HFFc6 (cell line): ENCODE measurements at places on chromosomes 7 and 10.

- no peak for DNase-seq
Observed at GRCh38 chr7:44310221-44310848, 15.1 kb downstream of the CAMK2B start.

- DNase-seq, result peak; percentile 76
Observed at GRCh38 chr7:8217200-8218068, 44.5 kb downstream of the ICA1 start.

- no peak for DNase-seq
Observed at GRCh38 chr10:87818505-87819288, 671 bp upstream of the ATAD1 start.

GRCh38 chr7:15764851-15765382 is 78.4 kb upstream of the MEOX2 start:
- no peak for DNase-seq

DNA sequence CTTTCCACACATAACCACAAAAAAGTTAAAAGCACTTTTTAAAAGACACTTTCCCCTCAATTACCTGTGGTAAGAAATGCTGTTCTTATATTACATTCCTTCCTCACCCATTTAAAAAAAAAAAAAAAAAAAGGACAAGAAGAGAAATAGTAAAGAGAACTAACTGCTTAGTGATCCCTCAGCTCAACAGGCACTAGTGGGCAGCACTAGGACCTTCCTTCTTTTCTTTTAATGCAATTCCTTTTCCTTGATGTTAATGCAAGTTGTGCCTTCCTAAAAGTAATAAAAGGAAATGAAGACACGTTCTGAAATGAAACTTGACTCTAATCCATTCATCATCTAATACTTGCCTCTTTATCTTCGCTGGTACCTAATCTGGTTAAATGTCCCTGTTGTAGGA is 189.7 kb downstream of the TCF7L2 start:
- DNase-seq, result peak; percentile 29

- DNase-seq, result no peak
Observed at GRCh38 chr7:13988731-13989125, 738 bp downstream of the ETV1 start.

- DNase-seq, result no peak
Observed at GRCh38 chr10:62844280-62845011, 28.3 kb upstream of the EGR2 start.

GRCh38 chr10:124522933-124523871 is 61.6 kb downstream of the LHPP start:
- DNase-seq, result no peak
